ENCODE measurements at places on chromosomes 11 and 22.

DNA sequence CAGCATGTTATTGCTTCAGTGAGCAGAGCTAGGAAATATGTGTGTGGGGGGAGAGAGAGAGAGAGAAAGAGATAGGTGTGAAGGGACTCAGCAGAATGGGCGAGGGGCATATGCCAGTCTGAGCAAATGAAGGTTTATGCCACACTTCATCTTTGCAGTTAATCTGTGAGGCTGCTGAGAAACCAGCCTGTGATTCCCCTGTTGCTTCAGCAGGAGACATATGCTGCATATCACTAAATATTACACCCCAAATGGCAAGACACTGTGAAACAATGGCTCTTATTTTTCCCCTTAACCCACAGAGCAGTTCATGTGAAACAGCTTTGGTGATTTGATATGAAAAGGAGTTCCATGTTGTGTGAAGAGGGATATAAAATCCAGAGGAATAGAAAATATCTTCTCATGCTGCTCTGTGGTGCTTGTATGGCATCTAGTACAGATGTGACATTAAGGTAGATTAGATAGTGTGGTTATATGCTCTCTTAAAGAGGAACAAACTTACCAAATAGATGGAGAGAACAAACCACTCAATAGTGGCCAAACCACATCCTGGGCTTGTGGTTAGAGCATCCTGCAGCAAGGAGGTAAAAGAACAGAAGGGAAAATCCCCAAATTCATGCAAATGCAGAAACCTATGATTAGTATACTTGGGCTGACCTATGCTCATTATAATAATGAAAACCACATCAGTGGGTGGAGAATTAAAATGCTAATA is 864.2 kb downstream of the FAM181B start:
- no peak for DNase-seq

GRCh38 chr11:83693306-83693992 is 407.3 kb upstream of the CCDC90B start:
- DNase-seq: no peak

- DNase-seq: no peak
These were observed 81.5 kb downstream of the FBXO7 start for GRCh38 chr22:32556159-32556558.

GRCh38 chr11:123302751-123303195 is 107.7 kb upstream of the CLMP start:
- no peak for DNase-seq

GRCh38 chr11:15697437-15698236 is 582.9 kb downstream of the INSC start:
- no peak for DNase-seq

GRCh38 chr11:19951558-19952115 is 208.6 kb downstream of the DBX1 start:
- peak; percentile 60 for DNase-seq

DNA sequence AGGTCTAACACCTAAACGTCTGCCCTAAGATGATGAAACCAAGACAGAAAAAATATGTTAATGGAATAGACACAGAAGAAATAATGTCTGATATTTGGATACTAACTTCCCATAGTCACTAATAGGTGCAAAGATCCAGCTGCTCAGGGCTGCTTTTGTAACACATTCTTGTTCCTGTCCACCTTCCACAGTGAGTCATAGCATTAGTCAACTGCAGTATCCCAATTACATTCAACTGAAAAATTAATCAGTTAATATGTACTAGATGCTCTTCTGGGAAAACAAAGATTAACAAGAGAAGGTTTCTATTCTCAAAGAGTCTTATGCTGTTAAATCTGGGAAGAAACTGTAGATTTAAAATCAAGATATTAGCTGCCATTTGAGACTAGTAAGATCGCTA is 47.6 kb downstream of the HEPHL1 start:
- DNase-seq: no peak

DNA sequence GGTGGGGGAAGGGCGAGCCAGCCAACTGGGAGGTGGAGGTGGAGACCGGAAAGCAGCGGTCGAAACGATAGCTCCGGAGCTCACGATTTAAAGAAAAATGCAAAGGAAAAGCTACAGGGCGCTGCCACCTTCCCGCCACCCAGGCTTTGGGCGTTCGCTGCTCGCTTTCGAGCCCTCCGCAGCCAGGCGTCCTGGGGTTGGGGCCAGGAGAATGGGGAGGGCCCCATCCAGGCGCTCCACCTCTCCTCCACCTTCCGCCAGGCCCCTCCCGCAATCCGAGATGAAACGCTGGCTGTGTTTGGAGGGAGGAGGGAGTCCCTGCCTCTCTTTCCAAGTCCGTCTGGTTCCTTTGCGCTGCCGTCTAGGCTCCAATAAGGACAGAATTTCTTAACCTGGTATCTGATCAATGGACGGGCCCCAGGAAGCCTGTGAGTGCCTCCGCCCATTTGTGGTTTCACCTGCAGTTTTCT is 483 bp upstream of the ABTB2 start:
- peak; percentile 88 for DNase-seq

- no peak for DNase-seq
These were observed 60.3 kb downstream of the UBASH3B start for GRCh38 chr11:122715548-122716440.

- DNase-seq: no peak
These were observed 245.3 kb downstream of the CASP12 start for GRCh38 chr11:104652996-104653395.

DNA sequence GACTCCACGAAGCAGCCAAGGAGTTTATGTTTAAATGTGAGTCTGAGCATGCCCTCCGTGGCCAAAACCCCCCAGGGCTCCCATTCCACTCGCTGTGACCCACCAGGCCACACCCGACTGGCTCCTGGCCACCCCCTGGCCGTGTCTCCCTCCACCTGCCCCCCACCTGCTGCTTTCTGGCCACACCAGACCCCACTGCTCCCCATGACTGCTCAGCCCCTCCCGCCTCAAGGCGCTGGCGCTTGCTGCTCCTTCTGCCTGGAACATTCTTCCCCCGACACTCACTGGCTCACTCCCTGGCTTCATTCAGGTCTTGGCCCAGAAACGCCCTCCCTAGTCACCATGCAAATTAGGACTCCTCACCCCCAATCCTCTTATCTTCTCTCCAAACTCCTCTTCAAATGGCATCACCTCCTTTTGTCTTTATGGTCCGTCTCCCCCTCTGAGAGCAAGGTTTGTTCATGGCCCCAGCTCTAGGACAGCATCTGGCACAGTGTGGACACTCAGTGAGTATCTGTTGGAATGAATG is 72.2 kb downstream of the EFCAB6 start:
- no peak for DNase-seq

- no peak for DNase-seq
These were observed 53.9 kb upstream of the ANO1 start for GRCh38 chr11:70024036-70024772.

DNA sequence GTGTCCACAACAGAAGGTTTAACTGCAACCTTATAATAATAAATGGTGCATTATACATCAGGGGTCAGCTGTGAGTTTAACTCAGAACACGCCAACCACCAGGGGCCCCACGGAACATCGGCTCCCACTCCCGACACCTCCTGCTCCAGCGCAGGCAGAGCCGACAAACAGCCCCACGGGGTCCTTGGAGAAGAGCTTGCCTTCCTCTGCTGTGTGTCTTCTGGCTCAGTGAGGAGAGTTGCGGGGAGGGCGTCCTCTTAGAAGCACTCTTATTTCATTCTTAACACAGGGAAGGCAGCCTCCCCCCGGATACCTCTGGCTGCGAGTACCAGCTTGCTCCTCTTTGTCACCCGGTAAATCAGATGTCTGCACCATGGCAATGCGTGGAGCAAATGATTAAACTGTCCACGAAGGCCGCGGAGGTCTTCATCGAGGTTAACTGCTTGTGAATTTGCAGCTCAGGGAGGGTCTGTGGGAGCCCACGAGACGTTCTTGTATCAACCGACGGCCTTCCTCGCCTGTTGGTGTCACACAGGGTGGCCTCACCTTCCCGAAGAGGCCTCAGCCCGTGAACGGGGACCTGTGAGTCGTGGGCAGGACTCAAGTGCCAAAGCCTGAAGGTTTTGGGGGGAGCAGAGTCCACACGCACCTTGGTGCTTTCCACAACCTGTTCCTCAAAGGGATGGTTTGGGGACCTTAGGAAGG is 464.0 kb downstream of the BRD1 start:
- no peak for DNase-seq

DNA sequence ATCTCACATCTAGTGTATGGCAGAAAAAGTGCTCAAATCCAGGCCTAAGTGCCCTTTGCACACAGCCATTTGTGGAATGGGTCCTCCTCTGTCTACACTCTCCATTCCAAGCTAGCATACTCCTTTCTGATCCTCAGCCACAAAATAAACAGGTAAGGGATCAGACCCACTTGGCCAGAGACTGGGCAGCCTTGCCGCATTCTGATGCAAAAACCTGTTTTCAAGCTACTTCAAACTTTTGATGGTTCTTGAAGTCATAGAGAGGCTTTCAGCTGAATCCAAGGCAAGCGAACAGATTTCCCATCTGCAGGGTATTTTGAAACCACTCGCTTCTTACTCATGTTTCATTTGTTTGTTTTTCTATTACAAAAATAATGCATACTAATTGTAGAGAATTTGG is 136.6 kb upstream of the NAV2 start:
- no peak for DNase-seq

DNA sequence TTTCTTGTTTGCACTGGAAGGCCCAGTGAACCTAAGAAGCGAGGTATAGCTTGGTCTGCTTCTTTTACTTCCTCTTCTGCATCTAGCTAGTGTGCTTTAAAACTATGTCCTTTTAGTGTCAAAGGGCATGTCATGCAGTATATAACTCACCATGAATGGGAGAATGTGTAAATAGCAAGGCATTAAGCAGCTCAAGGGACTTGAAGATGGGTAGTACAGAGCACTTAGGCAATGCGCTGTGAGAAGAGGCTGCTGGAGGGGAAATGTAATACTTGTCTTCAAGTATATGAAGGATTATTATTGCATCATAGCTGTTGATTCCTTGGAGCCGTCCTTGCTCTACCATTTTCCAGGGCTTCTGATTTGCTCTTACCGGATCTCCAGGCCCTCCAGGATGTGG is 7.6 kb downstream of the MAML2 start:
- DNase-seq: no peak

DNA sequence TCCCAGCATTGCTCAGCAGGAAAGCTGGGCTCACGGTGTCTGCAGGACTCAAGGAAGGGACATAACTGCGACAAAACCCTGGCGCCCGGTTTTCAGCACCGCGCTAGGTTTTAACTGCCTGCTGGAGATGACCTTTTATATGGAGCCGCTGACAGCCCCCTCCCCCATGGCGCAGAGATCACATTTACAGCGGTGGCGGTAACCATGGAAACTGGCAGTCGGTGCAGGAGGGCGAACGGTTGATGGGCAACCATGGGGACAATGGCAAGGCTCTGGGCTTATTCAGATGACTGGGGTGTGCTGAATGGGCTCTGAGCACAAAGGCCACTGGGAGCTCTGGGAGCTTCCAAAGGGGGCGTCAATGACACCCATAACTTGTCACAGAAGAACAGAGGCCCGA is 37.2 kb downstream of the CELSR1 start:
- peak; percentile 89 for DNase-seq

GRCh38 chr11:61082931-61083531 is 19.3 kb upstream of the CD5 start:
- DNase-seq: no peak

- no peak for DNase-seq
These were observed 29.8 kb downstream of the KCNE3 start for GRCh38 chr11:74437441-74438042.

GRCh38 chr11:29943347-29943746 is 73.5 kb downstream of the KCNA4 start:
- DNase-seq: no peak

GRCh38 chr11:26995701-26996460 is 2.0 kb downstream of the FIBIN start:
- no peak for DNase-seq

- DNase-seq: no peak
These were observed 109.4 kb upstream of the OR4B1 start for GRCh38 chr11:48107188-48107704.

DNA sequence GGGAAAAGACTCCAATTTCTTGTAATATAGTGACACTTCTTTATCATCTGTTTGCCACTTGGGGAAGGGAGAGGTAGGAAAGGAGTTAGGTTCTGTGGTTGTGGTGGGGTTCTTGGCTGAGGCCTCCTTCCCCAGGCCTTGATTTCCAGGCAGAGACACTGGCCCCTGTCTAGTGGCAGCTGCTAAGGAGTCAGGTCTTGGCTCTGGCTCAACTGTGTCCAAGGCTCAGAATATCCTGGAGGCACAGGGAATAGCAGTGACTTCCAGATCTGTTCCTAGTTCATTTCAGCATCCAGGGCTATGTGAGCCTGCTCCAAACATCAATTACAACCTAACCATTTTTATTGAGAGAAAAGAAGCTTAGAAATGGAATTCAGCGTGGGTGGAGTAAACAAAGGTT is 29.5 kb downstream of the PPFIBP2 start:
- no peak for DNase-seq

GRCh38 chr11:72769680-72770079 is 17.5 kb upstream of the ARAP1 start:
- no peak for DNase-seq

GRCh38 chr11:64119700-64120099 is 46.2 kb downstream of the MACROD1 start:
- DNase-seq: no peak
